Esophagus squamous epithelium (tissue), 5 donors: ENCODE measurements at places on chromosomes 2 and 18.

DNA sequence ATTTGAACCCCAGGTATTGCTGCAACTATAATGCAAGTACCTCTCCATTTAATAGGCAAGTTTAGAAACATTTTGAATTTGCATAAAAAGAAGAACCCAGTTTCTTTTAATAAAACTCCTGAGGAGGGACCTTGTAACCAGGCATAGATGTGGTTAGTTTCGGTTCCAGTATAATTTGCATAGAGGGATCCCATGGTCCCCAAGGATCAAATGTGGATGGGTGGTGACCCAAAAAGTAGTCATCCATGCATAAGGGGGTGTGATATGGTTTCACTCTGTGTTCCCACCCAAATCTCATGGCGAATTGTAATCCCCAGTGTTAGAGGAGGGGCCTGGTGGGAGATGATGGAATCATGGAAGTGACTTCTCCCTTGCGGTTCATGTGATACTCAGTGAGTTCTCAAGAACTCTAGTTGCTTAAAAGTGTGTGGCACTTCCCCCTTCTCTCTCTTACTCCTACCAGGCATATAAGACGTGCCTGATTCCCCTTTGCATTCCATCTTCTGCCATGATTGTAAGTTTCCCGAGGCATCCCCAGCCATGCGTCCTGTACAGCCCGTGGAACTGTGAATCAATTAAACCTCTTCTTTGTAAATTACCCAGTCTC lies 40.2 kb upstream of the SKA1 start:
- DNase-seq = no peak

GRCh38 chr2:195808189-195808588 lies 151.2 kb downstream of the SLC39A10 start:
- no peak for DNase-seq

DNA sequence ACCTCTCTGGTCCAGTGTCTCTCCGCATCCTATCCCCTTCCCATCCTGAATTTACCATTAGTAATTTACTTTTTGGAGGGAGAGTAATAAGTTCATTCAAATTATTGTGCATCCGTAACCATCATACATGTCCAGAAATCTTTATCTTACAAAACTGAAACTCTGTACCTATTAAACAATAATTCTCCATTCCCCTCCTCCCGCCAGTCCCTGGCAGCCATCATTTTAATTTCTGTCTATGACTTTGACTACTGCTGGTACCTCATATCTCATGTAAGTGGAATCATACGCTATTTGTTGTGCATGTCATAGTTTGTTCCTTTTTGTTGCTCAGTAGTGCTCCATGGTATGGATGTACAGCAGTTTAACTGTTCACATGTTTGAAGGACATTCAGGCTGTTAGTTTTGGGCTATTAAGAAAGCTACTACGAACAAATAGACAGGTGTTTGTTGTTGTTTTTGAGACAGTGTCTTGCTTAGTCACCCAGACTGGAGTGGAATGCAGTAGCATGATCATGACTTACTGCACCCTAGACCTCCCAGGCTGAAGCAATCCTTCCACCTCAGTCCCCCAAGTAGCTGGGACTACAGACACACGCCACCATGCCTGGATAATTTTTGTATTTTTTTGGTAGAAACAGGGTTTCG lies 2.0 kb downstream of the LIMS1 start:
- no peak for DNase-seq

DNA sequence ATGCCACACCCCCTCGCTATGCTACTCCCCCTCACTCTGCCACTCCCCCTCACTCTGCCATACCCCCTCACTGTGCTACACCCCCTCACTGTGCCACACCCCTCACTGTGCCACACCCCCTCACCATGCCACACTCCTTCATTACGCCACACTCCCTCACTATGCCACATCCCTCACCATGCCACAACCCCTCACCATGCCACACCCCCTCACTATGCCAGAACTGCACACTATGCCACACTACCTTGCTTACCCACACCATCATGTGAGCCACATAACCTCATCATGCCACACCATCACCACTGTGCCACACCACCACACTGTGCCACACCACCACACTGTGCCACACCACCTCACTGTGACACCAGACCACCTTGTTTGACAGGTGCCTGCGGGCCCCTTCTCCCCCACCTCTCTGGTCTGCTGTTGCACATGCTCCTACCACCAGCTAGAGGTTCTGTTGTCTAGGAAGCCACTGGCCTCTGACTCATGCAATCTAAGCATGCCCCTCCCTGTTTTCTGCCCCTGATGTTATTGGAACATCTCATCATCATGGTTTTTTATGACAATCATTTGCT lies 22.0 kb downstream of the MARCHF4 start:
- DNase-seq = no peak

DNA sequence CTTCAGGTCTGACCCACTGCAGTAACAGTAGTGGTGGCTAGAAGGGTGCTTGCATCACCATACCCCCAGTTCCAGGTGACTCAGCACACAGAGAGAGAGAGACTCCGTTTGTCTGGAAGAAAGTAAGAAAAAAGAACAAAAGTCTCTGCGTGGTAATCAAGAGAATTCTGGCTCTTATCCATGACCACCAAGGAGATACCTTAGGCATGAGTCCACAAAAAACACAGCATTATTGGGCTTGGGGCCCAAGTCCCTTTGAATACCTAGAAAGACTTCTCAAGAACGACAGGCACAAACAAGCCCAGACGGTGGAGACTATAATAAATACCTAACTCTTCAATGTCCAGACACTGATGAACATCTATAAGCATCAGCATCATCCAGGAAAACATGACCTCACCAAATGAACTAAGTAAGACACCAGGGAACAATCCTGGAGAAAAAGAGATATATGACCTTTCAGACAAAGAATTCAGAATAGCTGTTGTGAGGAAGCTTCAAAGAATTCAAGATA lies 21.7 kb upstream of the BAZ2B start:
- no peak for DNase-seq

- no peak for DNase-seq
Observed at GRCh38 chr2:209334188-209335017, 89.4 kb upstream of the MAP2 start.

DNA sequence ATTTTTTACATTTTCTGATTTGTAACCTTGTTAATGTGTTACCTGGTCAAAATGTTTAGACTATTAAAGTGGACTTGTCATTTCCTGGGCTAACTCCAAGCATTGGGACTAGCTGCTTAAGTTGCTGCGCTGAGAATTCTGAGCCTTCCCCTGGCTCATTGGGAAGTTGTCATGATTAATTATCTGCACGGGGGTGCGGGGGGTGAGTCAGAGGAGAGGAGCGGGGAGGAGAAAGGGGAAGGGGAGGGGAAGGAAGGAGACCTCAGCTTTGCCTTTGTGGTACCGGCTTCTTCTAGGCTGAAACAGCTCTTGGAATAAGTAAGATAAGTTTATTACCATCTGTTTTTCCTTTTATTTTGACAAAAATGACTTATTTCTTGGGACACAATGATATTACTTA lies 52.9 kb upstream of the APCDD1 start:
- DNase-seq = no peak

DNA sequence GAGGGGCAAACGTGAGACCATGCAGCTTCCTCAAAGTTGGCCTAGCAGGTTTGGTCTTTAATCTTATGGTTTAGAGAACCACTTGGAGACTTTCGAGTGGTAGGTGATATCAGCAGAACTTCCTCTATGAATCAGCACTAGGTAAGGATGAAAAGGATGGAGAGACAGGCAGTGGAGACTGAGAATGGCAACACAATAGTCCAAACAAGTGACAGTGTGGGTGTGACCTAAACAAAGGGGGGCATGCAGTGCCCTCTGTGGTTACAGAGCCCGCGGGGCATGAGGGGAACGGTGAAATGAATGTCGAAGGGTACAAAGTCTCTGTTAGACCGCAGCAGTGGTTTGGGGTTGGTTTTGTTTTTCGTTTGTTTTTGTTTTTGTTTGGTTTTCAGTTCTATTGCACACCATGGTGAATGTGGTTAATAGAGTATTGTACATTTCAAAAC lies 143.9 kb downstream of the L3MBTL4 start:
- no peak for DNase-seq

GRCh38 chr18:32753656-32754260 lies 19.1 kb downstream of the KLHL14 start:
- no peak for DNase-seq

- DNase-seq = no peak
Observed at GRCh38 chr2:102304711-102305611, 6.4 kb upstream of the IL1RL1 start.

DNA sequence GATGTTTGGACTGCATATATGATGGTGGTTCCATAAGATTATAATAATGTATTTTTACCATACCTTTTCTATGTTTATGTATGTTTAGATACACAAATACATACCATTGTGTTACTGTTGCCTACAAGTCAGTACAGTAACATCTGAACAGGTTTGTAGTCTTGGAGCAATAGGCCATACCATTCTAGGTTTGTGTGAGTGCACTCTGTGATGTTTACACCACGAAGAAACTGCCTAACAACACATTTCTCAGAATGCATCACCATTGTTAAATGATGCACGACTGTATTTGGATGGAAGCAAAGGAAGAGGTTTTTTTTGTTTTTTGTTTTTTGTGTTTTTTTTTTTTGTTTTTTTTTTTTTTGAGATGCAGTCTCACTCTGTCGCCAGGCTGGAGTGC lies 9.5 kb downstream of the DUSP19 start:
- DNase-seq = no peak

- DNase-seq = no peak
Observed at GRCh38 chr2:100274076-100274475, 48.2 kb downstream of the LONRF2 start.
